ENCODE measurements at places on chromosomes 7 and 10. TPM values are rescaled to one million over a fixed set of nuclear protein-coding genes. Genes with fewer than 3 reads are reported as not detected.

DNA sequence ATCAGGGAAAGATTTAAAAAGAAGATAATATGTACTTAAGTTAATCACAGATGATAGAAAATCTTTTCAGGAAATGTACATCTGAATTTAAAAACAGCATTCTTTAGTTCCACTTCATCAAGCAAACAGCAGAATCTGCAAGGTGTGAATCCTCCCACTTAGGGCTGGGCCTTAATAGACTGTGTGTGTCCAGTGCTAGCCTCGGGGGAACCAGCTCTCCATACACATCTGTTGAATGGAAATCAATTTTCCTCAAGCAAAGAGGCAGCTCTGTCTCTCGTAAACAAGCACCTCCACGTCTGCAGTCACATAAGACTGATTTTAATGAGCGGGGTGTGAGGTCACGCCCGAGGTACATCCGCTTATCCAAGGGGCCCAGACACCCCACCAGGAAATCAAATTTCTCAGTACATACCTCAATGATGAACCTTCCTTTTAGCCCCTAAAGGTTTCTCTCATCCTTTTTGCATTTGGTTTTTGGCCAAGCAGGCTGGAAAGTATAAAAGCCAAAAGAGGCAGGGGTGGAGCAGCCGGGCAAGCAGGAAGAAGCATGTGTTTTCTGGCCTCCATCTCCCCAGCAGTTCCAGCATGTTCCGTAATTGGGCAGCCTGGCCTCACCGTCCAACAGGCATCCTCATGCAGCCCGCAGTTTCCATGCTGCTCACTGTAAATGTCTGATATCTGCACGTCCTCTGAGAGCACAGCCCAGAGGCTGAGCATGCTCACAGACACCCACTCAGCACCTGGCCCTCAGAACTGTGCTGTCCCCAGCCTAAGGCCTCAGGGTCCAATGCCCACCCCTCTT is 131.3 kb downstream of the GLI3 start:
- no peak overlapping the region for H3K4me3 ChIP-seq

- DNase-seq: no peak
- H3K36me3 ChIP-seq: no peaks in the 10 kb centered on the region
- H3K27ac ChIP-seq: no peak overlapping the region
- peaks cover 2% of the 10 kb centered on the region for H3K27me3 ChIP-seq
Observed at GRCh38 chr10:13500201-13500600, 28.6 kb downstream of the BEND7 start.

DNA sequence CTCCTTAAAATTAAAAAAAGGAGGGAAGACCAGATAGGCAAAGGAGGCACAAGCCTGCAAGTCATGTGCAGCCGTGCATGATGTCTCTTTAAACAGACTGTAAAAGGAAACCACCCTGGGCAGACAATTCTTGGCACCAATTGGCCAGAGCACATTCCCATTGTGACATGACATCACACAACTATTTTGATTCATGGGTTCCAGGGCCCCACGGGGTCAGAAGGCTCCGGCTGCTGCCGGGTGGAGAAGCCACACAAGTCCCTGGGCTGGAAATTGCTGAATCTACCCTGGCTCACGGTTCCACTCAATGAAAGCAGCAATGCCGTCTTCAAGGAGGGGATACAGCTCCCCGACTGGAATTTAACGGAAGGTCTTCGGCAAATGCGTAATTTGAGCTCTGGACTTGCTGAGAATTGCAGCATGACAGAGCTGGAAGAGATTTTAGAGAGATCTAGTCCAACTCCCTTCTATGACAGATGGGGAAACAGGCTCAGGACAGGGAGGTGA is 140.5 kb downstream of the PRKAG2 start:
- H3K27ac ChIP-seq: no peak overlapping the region
- no peaks in the 10 kb centered on the region for H3K4me1 ChIP-seq
- peaks cover 2% of the 10 kb centered on the region for H3K27me3 ChIP-seq
- H3K36me3 ChIP-seq: no peaks in the 10 kb centered on the region
- H3K4me3 ChIP-seq: no peak overlapping the region

GRCh38 chr7:27602766-27603165 is 59.9 kb downstream of the HIBADH start:
- no peaks in the 10 kb centered on the region for H3K36me3 ChIP-seq
- H3K4me1 ChIP-seq: no peaks in the 10 kb centered on the region
- no peak overlapping the region for H3K4me3 ChIP-seq
- no peak overlapping the region for H3K27ac ChIP-seq
- peaks cover 2% of the 10 kb centered on the region for H3K27me3 ChIP-seq
- no peak for DNase-seq

GRCh38 chr7:111029141-111029572 is 61.8 kb upstream of the LRRN3 start:
- no peak for DNase-seq
- H3K4me3 ChIP-seq: peak overlapping the region; percentile 50
- peaks cover 69% of the 10 kb centered on the region for H3K4me1 ChIP-seq
- peak overlapping the region; percentile 94 for H3K27ac ChIP-seq

DNA sequence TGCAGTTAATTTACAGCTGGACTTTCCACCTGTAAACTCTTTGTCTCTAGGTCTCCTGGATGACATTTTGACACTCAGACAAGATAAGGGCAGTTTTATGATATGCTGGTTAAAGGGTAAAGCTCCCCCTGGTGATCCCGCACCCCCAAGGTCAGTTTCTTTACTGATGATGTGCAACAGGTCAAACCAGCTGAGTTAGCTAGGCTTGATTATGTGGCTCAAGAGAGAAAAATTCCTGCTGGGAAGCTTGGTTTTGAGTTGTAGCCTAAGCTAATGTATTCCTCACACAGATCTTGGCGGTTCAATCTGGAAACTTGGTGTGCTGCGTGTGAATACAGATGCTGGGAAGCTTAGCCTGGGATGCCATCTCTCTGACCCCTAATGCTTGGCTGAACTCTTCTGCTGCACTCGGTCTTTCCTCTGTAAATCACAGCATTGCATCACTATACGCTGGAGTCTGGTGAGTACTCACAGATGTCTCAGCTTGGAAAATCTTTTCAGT is 11.4 kb upstream of the AKR1D1 start:
- H3K27ac ChIP-seq: no peak overlapping the region
- no peaks in the 10 kb centered on the region for H3K4me1 ChIP-seq
- H3K4me3 ChIP-seq: no peak overlapping the region
- H3K36me3 ChIP-seq: no peaks in the 10 kb centered on the region

DNA sequence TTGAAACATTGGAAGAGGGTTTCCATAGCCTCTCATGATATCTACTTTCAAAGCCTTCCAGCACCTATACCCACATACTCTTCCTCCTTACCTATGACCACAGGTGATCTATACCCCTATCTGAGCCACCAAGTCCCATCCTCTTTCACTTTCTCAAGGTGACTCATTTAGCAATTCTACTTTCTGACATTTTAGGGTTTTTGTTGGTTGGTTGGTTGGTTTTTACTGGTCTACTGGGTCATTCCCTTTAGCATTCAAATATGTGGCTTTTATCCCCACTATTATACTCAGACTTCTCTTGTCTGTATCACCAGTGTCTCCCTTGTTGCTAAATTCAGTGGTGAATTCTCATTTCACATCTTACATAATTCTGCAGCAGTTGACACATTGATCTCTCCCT is 130.4 kb upstream of the STEAP4 start:
- no peak overlapping the region for H3K4me3 ChIP-seq
- no peaks in the 10 kb centered on the region for H3K27me3 ChIP-seq
- H3K36me3 ChIP-seq: no peaks in the 10 kb centered on the region
- no peaks in the 10 kb centered on the region for H3K4me1 ChIP-seq

GRCh38 chr7:348962-349743 is 59.2 kb downstream of the FOXL3 start:
- H3K27ac ChIP-seq: no peak overlapping the region
- peaks cover 11% of the 10 kb centered on the region for H3K4me1 ChIP-seq
- H3K27me3 ChIP-seq: peaks cover 8% of the 10 kb centered on the region
- no peak overlapping the region for H3K4me3 ChIP-seq
- H3K36me3 ChIP-seq: no peaks in the 10 kb centered on the region
- no peak for DNase-seq

- peaks cover 4% of the 10 kb centered on the region for H3K36me3 ChIP-seq
- peaks cover 38% of the 10 kb centered on the region for H3K4me1 ChIP-seq
- H3K27ac ChIP-seq: peak overlapping the region; percentile 93
- DNase-seq: peak; percentile 47
- no peaks in the 10 kb centered on the region for H3K27me3 ChIP-seq
Observed at GRCh38 chr10:3902054-3902808, 117.2 kb upstream of the KLF6 start.

GRCh38 chr10:10193848-10194247 is 823.8 kb upstream of the CELF2 start:
- no peaks in the 10 kb centered on the region for H3K36me3 ChIP-seq
- no peaks in the 10 kb centered on the region for H3K27me3 ChIP-seq
- DNase-seq: no peak
- H3K27ac ChIP-seq: no peak overlapping the region
- no peak overlapping the region for H3K4me3 ChIP-seq

- no peaks in the 10 kb centered on the region for H3K4me1 ChIP-seq
- DNase-seq: no peak
- no peaks in the 10 kb centered on the region for H3K36me3 ChIP-seq
- H3K27me3 ChIP-seq: peaks cover 2% of the 10 kb centered on the region
- no peak overlapping the region for H3K27ac ChIP-seq
Observed at GRCh38 chr10:117431160-117431559, 55.9 kb upstream of the PDZD8 start.

DNA sequence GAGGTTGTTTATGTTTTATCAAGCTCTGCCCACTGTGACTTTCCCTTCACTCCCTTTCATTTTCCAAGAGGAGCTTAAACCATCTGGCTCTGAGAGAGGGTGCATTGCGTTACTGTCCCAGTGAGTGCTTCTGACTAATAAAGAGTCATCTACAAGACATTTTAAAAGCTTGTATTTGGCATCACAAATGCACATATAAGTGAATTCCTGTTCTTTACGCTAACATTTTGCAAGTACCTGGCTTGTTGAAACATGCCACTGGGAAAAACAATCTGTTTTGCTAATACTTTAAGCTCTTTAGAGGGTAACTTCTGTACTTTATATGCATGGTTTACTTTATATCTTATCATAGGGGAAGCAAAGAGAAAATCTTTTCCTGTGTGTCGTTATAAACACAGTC is 534.6 kb upstream of the POM121L12 start:
- H3K4me3 ChIP-seq: no peak overlapping the region
- no peak for DNase-seq
- no peaks in the 10 kb centered on the region for H3K36me3 ChIP-seq

- DNase-seq: no peak
- no peaks in the 10 kb centered on the region for H3K36me3 ChIP-seq
- no peaks in the 10 kb centered on the region for H3K4me1 ChIP-seq
Observed at GRCh38 chr10:123100030-123100762, 35.6 kb upstream of the HMX3 start.

- H3K27ac ChIP-seq: no peak overlapping the region
- no peaks in the 10 kb centered on the region for H3K4me1 ChIP-seq
- peaks cover 2% of the 10 kb centered on the region for H3K27me3 ChIP-seq
Observed at GRCh38 chr10:77907900-77908717, 18.4 kb downstream of the DLG5 start.

- H3K4me1 ChIP-seq: no peaks in the 10 kb centered on the region
- H3K27me3 ChIP-seq: no peaks in the 10 kb centered on the region
- no peak for DNase-seq
- H3K27ac ChIP-seq: no peak overlapping the region
- no peaks in the 10 kb centered on the region for H3K36me3 ChIP-seq
- H3K4me3 ChIP-seq: no peak overlapping the region
Observed at GRCh38 chr7:80445351-80445750, 66.5 kb downstream of the GNAT3 start.

- no peaks in the 10 kb centered on the region for H3K27me3 ChIP-seq
- DNase-seq: no peak
- no peaks in the 10 kb centered on the region for H3K36me3 ChIP-seq
- H3K4me1 ChIP-seq: no peaks in the 10 kb centered on the region
- H3K27ac ChIP-seq: no peak overlapping the region
- H3K4me3 ChIP-seq: no peak overlapping the region
Observed at GRCh38 chr10:52466464-52466863, 152.4 kb downstream of the DKK1 start.

DNA sequence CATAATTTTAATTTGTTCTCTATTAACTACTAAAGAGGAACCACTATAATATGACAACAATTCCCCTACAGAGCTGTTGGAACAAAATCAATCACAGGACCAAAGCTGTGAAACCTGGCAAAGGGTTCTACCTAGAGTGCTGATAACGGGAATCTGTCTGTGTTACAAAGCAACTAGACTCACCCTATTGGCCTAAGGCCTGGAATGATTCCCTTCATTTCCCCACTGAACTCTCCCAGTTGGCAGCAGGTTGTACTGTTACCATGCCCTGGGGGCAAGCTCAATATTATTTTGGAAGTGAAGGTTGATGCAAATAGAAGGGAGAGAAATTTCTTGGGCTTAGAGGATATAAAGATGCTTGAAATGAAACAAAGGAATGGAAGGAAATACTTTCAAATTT is 81.8 kb downstream of the SEMA3A start:
- H3K4me3 ChIP-seq: no peak overlapping the region
- H3K4me1 ChIP-seq: no peaks in the 10 kb centered on the region
- no peaks in the 10 kb centered on the region for H3K36me3 ChIP-seq
- no peak for DNase-seq
- H3K27me3 ChIP-seq: peaks cover 2% of the 10 kb centered on the region

- no peak for DNase-seq
- peaks cover 9% of the 10 kb centered on the region for H3K4me1 ChIP-seq
- no peak overlapping the region for H3K4me3 ChIP-seq
- H3K36me3 ChIP-seq: no peaks in the 10 kb centered on the region
Observed at GRCh38 chr7:121180436-121181063, 148.2 kb upstream of the WNT16 start.

DNA sequence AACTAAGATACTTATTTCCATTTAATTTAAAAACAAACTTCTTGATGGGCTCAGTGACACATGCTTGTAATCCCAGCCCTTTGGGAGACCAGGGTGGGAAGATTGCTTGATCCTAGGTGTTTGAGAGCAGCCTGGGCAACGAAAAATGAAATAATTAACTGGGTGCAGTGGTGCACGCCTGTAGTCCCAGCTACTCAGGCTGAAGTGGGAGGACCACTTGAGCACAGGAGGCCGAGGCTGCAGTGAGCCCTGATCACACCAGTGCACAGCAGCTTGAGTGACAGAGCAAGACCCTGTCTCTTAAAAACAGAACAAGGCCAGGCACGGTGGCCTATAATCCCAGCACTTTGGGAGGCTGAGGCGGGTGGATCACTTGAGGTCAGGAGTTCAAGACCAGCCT is 37.4 kb downstream of the AVL9 start:
- no peak for DNase-seq
- peaks cover 5% of the 10 kb centered on the region for H3K4me1 ChIP-seq
- H3K27me3 ChIP-seq: no peaks in the 10 kb centered on the region
- no peak overlapping the region for H3K4me3 ChIP-seq

- no peaks in the 10 kb centered on the region for H3K36me3 ChIP-seq
- no peak overlapping the region for H3K27ac ChIP-seq
- no peak for DNase-seq
- H3K4me3 ChIP-seq: no peak overlapping the region
- H3K4me1 ChIP-seq: no peaks in the 10 kb centered on the region
Observed at GRCh38 chr10:9762966-9763656, 1254.6 kb upstream of the CELF2 start.

- H3K4me1 ChIP-seq: peaks cover 41% of the 10 kb centered on the region
- peaks cover 42% of the 10 kb centered on the region for H3K36me3 ChIP-seq
- no peak for DNase-seq
- no peak overlapping the region for H3K27ac ChIP-seq
- no peaks in the 10 kb centered on the region for H3K27me3 ChIP-seq
- H3K4me3 ChIP-seq: no peak overlapping the region
Observed at GRCh38 chr7:112784603-112785002, 5.6 kb downstream of the TMEM168 start.

Gene SKIDA1
- total RNA-seq: 0.05 TPM

Gene STK17A
- total RNA-seq: 47.8 TPM

Gene TEX47
- total RNA-seq: not detected

Gene ASIC3
- total RNA-seq: 4.1 TPM

Gene RAB11FIP2
- 13.1 TPM for total RNA-seq

Gene CALML3
- not detected for total RNA-seq

Data from activated T-helper 1 cell treated with anti-CD3 and anti-CD28 coated beads, Interleukin-12 subunit alpha, Interleukin-12 subunit beta, Interleukin-2, Interleukin-4 antibody, amounts not matched to agents 30 ng/mL and 10 ng/mL and 1 ng/mL, durations not matched to agents 14 hours and 24 hours and 36 hours (primary cell).